ENCODE measurements at places on chromosomes 1 and 21. TPM values are rescaled to one million over a fixed set of nuclear protein-coding genes. Genes with fewer than 3 reads are reported as not detected.

DNA sequence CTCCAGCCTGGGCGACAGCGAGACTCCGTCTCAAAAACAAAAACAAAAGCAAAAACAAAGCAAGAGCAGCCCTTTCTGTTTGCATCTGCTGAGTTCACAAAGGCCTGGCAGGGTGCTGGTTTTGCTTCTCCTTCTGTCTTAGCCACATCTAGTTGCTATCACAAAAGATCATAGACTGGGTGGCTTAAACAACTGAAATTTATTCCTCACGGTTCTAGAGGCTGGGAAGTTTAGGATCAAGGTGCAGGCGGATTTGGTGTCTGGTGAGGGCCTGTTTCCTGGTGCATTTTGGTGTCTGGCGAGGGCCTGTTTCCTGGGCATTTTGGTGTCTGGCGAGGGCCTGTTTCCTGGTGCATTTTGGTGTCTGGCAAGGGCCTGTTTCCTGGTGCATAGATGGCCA is 471.3 kb downstream of the CAMTA1 start:
- H3K4me1 ChIP-seq: no peaks in the 10 kb centered on the region
- H3K4me3 ChIP-seq: no peak overlapping the region
- peaks cover 91% of the 10 kb centered on the region for H3K27me3 ChIP-seq
- H3K27ac ChIP-seq: no peak overlapping the region

- H3K4me3 ChIP-seq: no peak overlapping the region
- H3K4me1 ChIP-seq: peaks cover 14% of the 10 kb centered on the region
- DNase-seq: no peak
- no peak overlapping the region for H3K27ac ChIP-seq
- H3K36me3 ChIP-seq: no peaks in the 10 kb centered on the region
- H3K27me3 ChIP-seq: no peaks in the 10 kb centered on the region
Measured at GRCh38 chr21:46637952-46638746, 2.7 kb downstream of the PRMT2 start.

The S100A1 gene
- 0.46 TPM for total RNA-seq

DNA sequence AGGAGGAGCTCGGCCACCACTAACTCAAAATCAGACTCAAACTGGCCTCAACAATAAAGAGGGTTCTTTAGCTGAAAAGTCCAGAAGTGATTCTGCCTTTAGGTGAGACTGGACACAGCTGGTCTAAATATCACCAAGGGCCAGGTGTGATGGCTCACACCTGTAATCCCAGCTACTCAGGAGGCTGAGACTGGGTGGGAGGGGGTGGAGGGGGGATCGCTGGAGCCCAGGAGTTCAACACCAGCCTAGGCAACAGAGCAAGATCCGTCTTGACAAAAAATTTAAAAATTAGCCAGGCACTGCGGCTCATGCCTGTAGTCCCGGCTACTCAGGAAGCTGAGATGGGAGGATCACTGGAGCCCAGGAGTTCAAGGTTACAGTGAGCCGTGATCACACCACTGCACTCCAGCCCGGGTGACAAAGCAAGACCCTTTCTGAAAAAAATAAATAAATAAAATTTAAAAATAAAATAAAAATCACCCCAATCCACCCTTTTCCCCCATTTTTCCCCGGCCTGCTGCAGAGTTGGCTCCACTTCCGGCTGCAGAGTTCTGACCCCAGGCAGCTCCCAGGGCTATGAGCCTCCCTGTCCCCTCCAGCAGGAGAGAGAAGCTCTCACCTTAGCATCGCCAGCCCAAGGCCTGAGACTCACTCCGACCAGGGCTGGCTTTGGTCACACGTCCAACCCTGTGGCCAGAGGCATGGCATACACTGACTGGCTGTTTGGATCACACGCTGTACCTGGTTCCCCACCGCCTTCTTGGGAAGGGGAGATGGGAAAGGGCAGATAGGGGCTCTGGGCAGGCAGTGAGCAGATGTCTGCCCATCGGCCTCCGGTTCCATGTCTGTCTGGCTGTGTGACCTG is 87.3 kb upstream of the IFFO2 start:
- H3K4me3 ChIP-seq: no peak overlapping the region
- no peak for DNase-seq

The RBM11 gene
- 2.4 TPM for total RNA-seq

DNA sequence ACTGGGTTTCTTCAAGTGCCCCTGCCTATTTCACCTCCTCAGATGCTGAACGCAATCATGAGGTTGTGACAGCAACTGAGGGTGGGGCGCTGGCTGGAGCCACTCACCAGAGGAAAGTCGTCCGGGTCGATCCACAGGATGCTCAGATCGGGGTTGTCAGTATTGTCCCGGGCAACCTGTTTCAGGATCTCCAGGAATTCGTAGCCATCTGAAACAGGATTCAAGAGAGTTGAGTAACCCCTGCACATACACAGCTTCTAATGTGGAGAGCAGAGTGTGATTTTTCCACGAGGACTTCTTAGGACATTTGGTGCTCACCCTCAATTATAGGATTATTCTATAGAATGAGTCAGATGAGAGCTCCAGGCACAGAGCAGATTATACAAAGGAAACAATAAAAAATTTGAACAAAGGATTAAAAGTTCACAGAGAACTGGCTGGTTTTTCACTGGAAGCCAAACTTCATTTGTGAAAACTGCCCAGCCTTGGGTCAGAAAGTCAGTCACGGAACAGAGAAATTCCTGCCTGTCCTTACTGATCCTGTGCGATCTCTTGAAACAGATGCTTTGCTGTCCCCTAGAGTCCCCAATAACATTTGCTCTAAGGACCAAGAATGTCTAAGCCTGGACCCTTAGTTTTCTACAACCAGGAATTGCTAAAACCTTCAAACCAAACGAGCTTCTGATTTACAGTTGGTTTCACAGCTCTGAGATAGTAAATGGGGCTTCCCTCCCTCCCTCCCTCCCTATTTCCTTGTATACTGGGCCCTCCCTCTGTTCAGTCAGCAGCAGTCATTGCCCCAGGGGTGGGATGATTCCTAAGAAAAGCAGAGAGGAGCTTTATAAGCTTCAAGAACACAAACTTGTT is 63.2 kb downstream of the CASQ2 start:
- no peak for DNase-seq
- H3K4me1 ChIP-seq: peaks cover 23% of the 10 kb centered on the region
- H3K27ac ChIP-seq: no peak overlapping the region
- no peaks in the 10 kb centered on the region for H3K27me3 ChIP-seq

- H3K27ac ChIP-seq: peak overlapping the region; percentile 84
- no peaks in the 10 kb centered on the region for H3K27me3 ChIP-seq
- peak overlapping the region; percentile 59 for H3K4me3 ChIP-seq
Measured at GRCh38 chr21:29025328-29025713, 853 bp downstream of the USP16 start.

The AVPR1B gene
- total RNA-seq: not detected

The EPHA8 gene
- total RNA-seq: not detected

The BARHL2 gene
- not detected for total RNA-seq

The RFX5 gene
- 73.6 TPM for total RNA-seq

DNA sequence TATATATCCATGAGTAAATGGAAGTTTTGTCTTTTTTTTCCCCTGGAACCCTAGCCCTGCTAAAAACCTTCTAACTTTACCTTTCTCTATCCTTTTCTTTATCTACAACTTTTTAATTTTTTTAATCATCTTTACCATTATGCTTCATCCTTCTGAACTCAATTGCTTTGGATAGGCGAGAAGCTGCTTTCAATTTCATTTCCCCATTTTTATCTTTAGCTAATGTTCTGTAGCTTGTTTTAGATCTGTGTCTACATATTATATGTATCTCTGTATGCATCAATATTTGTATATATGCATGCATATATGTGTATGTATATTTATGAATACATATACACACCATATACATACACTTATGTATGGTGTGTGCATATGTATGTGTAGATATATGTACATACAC is 57.4 kb downstream of the PTPRC start:
- no peak overlapping the region for H3K4me3 ChIP-seq
- no peaks in the 10 kb centered on the region for H3K27me3 ChIP-seq
- no peaks in the 10 kb centered on the region for H3K4me1 ChIP-seq
- H3K36me3 ChIP-seq: no peaks in the 10 kb centered on the region

DNA sequence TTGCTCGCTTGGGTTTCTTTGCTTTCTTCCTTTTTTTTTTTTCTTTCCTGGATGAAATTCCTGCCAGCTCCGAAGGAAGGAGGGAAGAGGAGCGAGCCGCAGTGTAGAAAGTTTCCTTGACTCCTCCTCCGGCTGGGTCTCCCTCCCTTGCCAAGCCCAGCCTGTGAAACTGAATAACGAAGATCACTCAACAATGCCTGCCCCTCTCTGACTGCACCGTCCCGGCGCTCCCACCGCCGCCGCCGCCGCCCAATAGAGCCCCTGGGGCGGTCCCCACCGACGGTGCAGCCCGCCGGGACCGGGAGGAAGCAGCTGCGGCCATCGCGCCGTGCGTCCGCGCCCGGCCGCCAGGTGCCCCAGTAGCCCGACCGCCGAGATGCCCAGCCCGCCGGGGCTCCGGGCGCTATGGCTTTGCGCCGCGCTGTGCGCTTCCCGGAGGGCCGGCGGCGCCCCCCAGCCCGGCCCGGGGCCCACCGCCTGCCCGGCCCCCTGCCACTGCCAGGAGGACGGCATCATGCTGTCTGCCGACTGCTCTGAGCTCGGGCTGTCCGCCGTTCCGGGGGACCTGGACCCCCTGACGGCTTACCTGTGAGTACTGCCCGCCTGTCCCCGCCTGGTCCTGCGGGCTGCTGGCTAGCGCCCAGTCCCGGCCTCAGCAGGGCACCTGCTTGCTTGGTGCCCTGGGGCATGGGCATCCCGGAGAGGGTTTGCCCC is at the start of gene LGR6:
Gene LGR6, plus strand, starts transcription at position 186 of the 714 bp plus-strand sequence. Its CDS starts 191 bp downstream, at position 377.
- DNase-seq: peak; percentile 53
- peaks cover 7% of the 10 kb centered on the region for H3K27me3 ChIP-seq
- no peak within 1 kb of the TSS for H3K27ac ChIP-seq
- H3K36me3 ChIP-seq: no peaks in the 10 kb centered on the region
- H3K4me1 ChIP-seq: peaks cover 13% of the 10 kb centered on the region
- no peak within 1 kb of the TSS for H3K4me3 ChIP-seq

The HTR1D gene
- 17.1 TPM for total RNA-seq

Data from PC-9 (cell line).